ENCODE measurements at places on chromosomes 11 and 22.
A peak's percentile ranks its signal among the peaks of the same experiment; 100 is the strongest.

GRCh38 chr11:59302991-59303390 lies 55.7 kb upstream of the OR5AN1 start:
- DNase-seq = no peak

GRCh38 chr22:31272522-31273446 lies 19.5 kb downstream of the PIK3IP1 start:
- DNase-seq = no peak

DNA sequence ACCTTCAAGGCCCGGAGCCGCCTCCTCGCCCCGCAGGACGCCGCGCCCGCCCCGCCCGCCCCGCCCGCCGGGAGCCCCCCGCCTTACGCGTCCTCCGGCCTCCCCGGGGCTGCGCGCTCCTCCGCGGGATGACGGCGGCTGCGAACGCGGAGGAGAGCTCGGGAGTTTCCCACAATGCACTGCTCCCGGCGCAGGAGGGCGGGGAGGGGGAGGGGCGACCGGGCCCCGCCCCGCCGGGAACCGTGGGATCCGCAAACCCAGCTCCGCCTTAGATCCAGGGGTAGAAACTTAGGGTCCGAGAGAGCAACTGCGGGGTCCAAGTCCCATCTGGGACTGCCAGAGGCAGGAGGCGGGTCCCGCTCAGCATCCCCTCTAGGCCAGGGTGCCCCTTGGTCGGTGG lies at the start of gene CEND1:
CEND1 (minus strand) TSS at position 148 of the 400 bp plus-strand sequence. CDS start 1,514 bp downstream, outside the sequence.
- DNase-seq = no peak

GRCh38 chr11:109423466-109424190 lies 1.6 kb downstream of the C11orf87 start:
- DNase-seq = peak; percentile 59

DNA sequence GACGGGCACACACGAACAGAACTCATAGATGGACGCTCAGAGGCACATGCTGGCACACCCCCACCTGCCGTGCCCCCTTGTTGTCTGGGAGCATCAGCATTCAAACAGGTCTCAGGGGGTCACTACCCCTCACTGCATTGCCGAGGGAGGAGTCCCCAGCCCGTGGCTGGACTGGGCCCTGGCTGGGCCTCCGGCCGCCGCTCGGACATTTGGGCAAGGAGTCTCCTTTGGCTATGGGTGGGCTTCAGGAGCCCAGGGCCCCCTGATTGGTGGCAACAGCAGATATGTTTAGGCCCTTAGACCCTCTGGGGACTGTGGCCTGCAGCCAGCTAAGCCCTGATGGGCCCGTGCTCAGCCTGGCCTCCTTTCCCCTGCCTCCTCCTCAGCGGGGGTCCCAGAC lies 41.9 kb downstream of the FLRT1 start:
- no peak for DNase-seq

DNA sequence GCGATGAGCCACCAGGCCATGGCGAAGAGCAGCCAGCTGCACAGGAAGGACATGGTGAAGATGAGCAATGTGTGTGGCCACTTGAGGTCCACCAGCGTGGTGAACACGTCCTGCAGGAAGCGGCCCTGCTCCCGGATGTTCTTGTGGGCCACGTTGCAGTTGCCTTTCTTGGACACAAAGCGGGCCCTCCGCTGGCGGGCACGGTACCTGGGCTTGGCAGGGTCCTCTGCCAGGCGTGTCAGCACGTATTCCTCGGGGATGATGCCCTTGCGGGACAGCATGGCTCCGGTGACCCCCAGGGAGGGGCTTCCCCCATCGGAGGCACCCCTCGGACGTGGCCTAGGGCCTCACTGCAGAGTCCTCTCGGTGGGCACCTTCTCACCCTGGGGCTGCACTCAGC lies 648 bp downstream of the KCNJ11 start:
- DNase-seq = no peak

GRCh38 chr11:75474240-75474639 lies 41.2 kb upstream of the KLHL35 start:
- no peak for DNase-seq

GRCh38 chr22:30909306-30909705 lies 59.3 kb downstream of the MORC2 start:
- no peak for DNase-seq

DNA sequence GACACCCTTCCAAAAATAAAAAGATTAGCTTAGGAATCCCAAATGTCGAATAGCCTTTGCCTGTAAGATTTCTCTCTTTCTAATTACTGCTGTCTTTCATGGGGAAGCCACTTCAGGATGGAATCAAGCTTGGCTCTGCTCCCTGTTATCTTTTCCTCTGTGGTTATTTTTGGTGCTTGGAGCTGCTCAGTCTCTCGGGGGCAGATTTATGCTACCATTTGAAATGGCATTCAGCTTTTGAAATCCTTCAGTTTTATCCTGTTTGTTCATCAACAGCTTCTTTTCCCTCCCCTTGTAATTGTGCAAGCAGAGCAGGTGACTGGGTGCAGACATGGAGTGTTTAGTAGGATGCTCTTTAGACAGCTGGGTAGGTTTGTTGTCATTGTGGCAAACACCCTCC lies 111.0 kb downstream of the DBX1 start:
- DNase-seq = no peak

DNA sequence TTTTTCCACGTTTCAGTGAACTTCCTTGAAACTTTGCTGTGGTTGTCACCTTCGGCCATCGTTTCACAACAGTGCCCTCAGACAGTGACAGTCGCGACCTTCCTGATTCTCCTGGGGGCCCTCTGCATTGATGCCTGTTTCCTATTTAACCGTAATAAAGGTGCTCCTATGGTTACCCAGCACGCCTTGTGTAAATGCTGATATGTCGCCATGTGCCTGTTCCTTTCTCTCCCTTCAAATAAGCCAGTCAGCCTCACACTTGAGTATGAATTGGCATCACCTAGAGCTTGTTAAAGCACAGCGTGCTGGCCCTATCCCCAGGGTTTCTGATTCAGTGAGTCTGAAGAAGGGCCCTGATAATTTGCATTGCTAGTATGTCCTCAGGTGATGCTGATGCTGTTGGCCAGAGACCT lies 104.8 kb downstream of the MICAL2 start:
- no peak for DNase-seq

DNA sequence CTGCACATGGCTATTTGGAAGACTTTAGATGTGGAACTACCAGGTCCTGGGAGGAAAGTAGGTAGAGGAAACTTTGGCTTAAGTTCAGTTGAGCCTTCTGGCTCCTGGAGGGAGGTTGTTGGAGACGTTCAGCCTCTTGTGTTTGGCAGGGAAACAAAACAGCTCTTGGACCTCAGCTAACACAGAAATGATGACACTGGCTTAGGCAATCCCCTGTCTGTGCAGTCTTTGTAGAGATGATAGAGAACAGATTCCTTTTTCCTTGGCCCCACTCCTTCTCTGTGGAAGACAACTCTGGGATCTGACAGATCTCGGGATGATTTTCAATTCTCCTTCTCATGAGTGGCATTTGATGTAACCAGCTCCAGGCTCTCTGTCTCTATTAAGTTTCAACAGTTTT lies 428.5 kb downstream of the TMEM135 start:
- no peak for DNase-seq

GRCh38 chr22:48362721-48363404 lies 1464.8 kb downstream of the BRD1 start:
- DNase-seq = no peak

DNA sequence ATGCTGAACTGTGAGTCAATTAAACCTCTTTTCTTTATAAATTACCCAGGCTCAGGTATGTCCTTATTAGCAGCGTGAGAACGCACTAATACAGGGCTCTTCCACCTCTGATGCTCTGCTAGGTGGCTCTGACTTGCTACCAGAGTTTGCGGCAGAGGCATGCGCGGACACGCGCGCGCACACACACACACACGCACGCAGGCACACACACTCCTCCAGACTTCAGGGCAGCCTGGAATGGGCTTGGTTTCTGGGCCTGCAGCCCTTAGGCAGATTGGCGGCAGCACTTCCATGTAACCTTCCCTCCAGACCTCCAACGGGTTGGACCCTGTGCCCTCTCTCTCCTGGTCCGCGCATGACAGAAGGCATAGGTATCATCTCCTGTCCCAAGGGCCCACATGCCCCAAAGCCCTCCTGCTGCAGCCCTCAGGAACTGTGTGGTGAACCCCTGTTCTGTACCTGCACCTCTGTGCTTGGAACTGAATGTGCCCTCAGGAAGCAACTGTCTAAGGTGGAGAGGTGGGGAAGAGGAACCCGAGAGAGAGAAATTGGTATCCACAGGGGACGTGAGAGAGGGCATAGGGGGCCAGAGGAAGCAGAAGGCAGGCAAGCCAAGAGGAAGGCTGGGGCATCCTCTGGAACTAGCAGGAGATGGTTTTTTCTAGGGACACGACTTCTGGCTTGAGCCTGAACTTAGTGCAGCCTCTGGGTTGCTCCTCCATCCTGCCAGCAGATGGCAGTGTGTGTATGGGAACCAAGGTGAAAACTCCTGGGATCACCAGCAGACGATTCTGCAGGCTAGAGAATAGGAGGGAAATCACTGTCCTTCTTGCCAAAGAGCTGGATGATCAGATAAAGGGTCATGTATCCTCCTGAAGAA lies 23.4 kb upstream of the RIC3 start:
- DNase-seq = no peak

GRCh38 chr11:112226062-112226830 lies at the start of gene PTS:
Gene PTS, plus strand, starts transcription at chr11:112226428. Its CDS starts 16 bp downstream, at chr11:112226444.
- DNase-seq = peak; percentile 94

DNA sequence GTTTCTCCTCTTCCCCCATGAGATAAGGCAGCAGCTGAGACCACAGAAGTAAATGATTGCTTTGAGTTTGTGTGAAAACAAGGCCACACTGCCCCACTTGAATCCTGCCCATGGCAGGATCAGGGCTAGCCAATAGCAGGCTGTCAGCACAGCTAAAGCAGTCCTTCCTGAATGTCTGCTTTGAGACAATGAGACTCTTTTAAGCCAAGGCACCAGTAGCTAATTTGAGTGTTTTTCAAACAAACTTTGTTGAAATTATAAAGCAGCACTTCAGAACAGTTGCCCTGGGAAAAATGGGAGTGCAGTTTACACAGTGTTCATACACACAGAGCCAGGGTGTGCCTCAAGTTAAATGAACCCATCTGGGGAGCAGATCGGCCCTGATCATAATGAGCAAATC lies 103.5 kb upstream of the OR5AK2 start:
- DNase-seq = peak; percentile 64

GRCh38 chr11:10818594-10818993 lies 9.9 kb upstream of the EIF4G2 start:
- DNase-seq = no peak

DNA sequence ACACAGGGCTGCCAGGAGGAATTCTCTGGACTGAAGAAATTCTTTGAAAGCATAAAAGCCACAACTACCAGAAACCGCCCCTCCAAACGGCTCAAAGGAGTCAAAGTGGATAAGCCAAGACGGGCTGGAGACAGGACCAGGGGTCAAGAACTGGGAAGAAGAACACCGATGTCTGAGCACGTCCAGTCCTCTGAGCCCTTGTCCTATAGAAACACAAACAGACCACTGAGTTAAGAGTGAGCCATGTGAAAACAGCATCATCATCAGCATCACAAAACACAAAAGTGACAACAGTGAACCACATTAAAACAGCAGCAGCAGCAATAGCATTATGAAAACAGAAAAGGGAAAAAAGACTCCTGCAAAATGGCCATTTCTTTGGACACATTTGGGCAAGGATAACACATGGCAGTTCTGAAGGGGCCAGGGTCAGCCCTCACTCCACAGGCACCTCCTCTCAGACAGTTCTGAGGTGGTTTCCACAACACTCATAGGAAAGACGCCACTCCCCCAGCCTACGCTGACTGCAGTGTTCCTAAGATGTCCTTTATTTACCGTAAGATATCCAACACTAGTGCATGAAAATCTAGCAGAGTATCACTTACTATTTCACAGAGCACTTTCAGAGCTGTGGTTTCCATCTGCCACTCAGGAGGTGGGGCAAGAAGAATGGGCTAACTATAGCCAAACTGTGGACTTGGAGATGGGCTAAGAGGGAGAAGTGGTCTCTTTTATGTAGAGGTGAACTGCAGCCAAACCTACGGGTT lies 28.6 kb upstream of the YPEL1 start:
- peak; percentile 9 for DNase-seq

- DNase-seq = peak; percentile 73
Observed at GRCh38 chr11:128903248-128904061, 12.3 kb downstream of the KCNJ5 start.

DNA sequence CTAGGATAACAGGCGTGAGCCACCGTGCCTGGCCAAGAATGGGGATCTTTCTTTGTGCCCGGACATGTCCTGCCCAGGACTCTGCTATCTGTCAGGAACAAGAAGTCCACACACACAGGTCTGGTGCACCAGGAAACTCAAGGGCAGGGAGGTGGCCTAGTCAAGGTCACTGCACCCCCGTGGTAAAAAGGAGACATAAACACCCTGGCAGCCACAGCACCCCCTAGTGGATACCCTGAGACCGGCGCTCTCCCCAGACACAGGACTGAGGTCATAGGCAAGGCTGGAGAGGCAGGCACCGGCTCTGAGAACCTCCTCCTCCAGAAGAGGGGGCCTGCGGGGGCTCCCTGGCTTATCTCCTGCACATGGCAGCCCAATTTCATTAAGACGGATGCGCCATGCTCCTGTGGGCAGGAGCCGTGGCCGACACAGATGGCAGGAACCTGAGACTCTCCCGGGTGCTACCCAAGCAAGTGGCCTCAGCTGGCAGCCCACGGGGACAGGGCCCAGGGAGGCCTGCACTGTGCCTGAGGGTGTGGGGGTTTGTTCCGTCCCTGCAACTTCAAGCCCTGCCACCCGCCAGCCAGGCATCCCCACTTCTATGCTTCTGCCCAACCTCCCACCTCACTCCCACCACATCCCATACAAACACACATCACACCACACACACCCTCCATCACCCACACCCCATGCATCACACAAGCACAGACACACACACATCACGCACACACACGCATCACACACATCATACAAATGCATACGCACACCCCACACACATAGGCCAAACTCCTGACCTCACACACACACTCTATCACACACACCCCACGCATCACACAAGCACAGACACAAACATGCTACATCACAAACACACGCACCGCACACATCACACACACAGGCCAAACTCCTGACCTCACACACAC lies 19.6 kb downstream of the MACROD1 start:
- peak; percentile 77 for DNase-seq

- DNase-seq = no peak
Observed at GRCh38 chr22:41949297-41949965, 2.5 kb upstream of the CENPM start.

- peak; percentile 77 for DNase-seq
Observed at GRCh38 chr22:42769574-42770447, 49.1 kb upstream of the A4GALT start.

DNA sequence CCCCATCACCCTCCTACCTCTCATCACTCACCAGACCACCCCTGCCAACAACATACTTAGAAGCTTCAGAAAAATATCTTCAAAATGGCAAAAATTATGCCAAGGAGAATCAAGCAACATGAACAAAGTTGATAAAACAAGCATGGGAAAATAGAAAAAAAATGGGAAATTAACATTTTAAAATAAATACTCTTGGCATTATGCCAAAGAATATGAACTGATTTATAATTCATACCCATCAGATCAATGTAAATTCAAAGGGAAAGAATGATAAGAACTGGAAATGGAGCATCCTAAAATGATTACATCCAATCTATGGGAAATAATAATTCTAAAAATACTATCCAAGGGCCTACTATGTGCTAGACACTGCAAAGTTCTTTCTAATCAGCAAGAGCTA lies 12.0 kb downstream of the SIAE start:
- DNase-seq = no peak
